A673 (cell line): ENCODE measurements at places on chromosomes 1 and 21. TPM values are rescaled to one million over a fixed set of nuclear protein-coding genes. Genes with fewer than 3 reads are reported as not detected.
A peak's percentile ranks its signal among the peaks of the same experiment; 100 is the strongest.

- no peak overlapping the region for H3K27ac ChIP-seq
- no peaks in the 10 kb centered on the region for H3K36me3 ChIP-seq
- H3K4me3 ChIP-seq = no peak overlapping the region
- no peak for DNase-seq
- H3K27me3 ChIP-seq = no peaks in the 10 kb centered on the region
- no peaks in the 10 kb centered on the region for H3K4me1 ChIP-seq
Measured at GRCh38 chr1:182279724-182280503, 111.7 kb downstream of the GLUL start.

GRCh38 chr1:43934101-43934985 lies 742 bp downstream of the ARTN start:
- peak; percentile 89 for DNase-seq
- peak overlapping the region; percentile 53 for H3K4me3 ChIP-seq
- peaks cover 32% of the 10 kb centered on the region for H3K4me1 ChIP-seq
- peaks cover 14% of the 10 kb centered on the region for H3K36me3 ChIP-seq
- H3K27ac ChIP-seq = peak overlapping the region; percentile 63
- H3K27me3 ChIP-seq = no peaks in the 10 kb centered on the region

Gene TMIGD3
- not detected in 2 replicates for total RNA-seq

DNA sequence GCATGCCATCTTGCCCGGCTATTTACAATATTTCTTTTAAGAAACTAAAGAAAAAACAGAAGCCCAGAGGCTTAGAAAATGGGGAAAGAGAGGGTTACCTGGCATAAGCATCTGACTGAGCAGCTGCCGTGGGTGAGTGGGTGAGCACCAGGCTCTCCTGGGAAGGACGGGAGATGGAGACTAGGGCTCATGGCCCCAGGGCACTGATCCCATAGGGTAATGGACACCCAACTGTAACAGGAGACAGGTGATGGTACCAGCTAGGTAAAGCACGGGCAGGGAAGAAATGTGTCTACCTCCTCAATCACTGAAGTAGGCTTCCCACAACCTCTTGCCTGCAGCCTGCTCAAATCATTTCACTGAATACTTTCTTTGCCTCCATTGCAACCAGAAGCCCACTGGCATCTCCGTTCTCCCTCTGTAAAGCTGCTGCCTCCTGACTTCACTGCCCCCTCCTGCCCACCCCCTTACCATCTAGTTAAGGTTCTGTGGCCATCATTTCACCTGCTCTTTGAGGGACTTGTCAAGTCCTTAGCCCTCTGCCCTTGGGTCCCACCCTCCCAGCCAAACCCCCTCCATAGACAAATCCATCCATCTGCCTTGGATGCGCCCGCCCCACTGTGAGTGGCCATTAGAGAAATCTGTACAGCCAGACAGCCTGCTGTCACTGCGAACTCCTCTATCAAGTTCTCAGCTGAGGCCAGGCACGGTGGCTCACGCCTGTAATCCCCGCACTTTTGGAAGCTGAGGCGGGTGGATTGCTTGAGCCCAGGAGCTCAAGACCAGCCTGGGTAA lies 6.2 kb downstream of the TMEM125 start:
- H3K4me3 ChIP-seq = no peak overlapping the region
- H3K36me3 ChIP-seq = no peaks in the 10 kb centered on the region
- H3K27ac ChIP-seq = no peak overlapping the region
- peaks cover 10% of the 10 kb centered on the region for H3K4me1 ChIP-seq
- H3K27me3 ChIP-seq = no peaks in the 10 kb centered on the region

DNA sequence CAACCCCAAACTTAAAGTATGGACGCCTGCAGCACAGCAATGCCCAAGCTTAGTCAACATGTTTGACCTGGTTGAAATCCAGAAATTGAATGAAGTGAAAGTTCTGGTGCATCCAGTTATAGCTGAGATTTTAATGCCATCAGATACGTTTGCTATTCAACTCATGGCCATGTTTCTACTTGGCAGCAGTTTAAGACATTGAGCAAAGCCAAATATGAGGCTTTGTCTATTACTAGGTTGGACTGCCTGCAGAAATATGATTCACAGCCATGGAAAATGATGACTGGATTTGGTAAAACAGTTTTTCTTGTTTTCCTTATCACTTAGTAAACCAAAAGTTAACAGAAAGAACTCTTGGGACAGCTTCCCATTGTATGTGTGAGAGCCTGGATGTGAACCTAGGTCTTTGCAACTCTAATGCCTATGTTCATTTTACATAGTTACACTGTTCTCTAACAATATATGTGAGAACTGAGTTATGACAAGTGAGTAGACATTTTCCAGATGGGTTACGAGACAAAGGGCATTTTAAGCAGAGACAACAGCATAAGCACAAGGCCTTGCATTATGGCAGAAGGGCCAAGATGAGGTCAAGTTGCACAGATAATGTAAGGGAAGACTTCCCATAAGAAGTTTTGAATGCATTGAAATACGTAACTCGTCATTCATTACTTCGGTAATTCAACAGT lies 32.4 kb upstream of the MYSM1 start:
- no peaks in the 10 kb centered on the region for H3K4me1 ChIP-seq
- no peaks in the 10 kb centered on the region for H3K36me3 ChIP-seq
- DNase-seq = no peak
- no peak overlapping the region for H3K27ac ChIP-seq
- H3K27me3 ChIP-seq = no peaks in the 10 kb centered on the region

Gene LDLRAD1
- not detected in 2 replicates for total RNA-seq
